ENCODE measurements at places on chromosomes 1 and 21.

DNA sequence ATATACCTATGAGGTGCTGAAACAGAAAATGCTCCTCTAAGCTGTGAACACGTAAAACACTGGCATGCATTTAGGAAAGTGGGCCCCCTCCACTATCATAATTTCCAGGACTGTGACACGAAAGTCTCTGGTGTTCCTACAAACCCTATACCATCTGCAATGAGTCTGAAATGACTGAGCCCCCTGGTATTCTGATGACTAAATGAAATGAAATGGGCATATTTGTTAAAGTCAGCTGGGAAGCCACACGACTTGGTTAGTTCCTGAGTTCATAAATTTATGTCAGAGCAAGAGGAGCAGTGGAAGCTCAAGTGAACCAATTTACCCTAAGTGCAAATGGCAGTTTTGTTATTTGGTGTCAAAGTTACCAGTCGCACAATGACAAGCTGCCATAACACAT, 182.3 kb downstream of the KCTD3 start:
- peak; percentile 73 for DNase-seq

GRCh38 chr1:28640766-28641165, 2.1 kb downstream of the TAF12 start:
- DNase-seq = no peak

DNA sequence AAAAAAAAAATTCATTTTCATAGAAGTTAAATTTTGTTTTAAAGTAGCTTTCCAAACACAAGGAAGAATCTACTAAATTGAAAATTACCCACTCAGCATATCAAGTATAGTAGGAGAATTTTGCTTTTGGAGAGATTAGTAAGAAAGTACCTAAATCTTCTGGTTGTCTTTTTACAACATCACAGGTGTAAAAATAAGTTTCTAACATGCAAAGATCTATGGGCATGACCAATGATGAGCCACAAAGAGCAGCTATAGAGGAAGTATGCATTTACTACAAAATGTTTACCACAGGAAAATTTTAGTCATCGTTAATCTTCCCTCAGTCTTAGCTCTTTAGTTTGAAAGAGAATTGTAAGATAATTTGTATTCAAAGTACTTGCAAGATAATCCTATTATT, 28.1 kb downstream of the ANGPTL3 start:
- DNase-seq = no peak

- no peak for DNase-seq
Measured at GRCh38 chr21:25569711-25570110, 37.6 kb downstream of the MRPL39 start.

DNA sequence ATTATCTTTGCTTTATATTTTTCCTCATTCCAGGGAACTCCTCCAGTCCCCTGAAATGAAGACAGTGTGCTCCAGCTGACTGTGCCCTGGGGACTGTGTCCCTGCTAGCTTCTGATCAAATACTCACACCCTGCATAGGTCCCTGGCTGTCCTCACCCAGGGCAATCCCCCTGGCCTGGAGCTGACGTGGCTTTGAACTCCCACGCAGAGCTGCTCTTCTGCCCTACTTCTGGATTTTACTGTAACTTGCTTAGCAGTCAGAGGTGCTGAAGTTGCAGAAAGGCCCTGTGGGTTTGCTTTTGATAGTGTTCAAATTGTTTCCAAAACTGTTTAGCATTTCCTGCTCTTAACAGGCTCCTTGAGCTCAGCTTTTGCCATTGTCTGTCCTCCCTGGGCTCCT, 186.5 kb downstream of the FASLG start:
- no peak for DNase-seq

- DNase-seq = peak; percentile 36
Measured at GRCh38 chr1:24635195-24635843, 7.8 kb upstream of the SRRM1 start.

GRCh38 chr1:169118227-169118626, 11.7 kb downstream of the ATP1B1 start:
- DNase-seq = no peak

Data from GM04503 (cell line).